Stimulated activated CD4-positive, alpha-beta T cell treated with anti-CD3 and anti-CD28 coated beads, Interleukin-1b, Interleukin-23, amount 100 ng/mL, for 4 hours (primary cell): ENCODE measurements at places on chromosomes 13 and 19.

- no peak for DNase-seq
These were observed 170.9 kb upstream of the OBI1 start for GRCh38 chr13:78829821-78830220.

DNA sequence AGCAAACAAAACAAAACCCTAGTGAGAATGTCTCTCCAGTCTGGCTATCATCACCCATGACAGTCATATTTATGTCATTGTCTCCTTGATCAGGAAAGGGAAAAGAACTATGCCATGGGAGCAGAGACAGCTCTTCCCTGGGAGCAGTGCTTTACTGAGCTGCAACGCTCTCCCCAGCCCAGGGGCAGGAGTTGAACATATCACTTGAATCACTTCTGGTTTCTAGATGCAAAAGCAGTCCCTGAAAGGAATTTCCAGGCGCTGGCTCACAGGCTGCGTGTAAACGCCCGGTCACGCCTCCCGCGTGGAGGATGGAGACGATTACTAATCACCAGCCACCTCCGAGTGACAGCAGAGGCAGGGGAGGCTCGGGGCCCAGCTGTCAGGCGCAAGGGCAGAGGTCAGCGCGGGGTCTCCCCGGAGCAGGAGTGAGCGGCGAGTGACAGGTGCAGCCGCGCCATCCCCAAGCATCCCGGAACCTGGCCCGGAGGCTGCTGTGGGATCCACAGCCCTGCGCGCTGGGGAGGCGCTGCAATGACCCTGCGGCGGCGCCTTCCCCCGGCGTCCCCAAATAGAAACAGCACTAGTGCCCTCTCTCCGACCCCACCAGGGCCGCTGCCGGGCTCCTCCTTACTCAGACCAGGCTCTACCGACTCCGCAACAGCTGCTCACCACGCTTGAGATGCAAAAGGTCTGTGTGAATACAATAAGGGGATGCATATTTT, 23.5 kb upstream of the DCLK1 start:
- no peak for DNase-seq

DNA sequence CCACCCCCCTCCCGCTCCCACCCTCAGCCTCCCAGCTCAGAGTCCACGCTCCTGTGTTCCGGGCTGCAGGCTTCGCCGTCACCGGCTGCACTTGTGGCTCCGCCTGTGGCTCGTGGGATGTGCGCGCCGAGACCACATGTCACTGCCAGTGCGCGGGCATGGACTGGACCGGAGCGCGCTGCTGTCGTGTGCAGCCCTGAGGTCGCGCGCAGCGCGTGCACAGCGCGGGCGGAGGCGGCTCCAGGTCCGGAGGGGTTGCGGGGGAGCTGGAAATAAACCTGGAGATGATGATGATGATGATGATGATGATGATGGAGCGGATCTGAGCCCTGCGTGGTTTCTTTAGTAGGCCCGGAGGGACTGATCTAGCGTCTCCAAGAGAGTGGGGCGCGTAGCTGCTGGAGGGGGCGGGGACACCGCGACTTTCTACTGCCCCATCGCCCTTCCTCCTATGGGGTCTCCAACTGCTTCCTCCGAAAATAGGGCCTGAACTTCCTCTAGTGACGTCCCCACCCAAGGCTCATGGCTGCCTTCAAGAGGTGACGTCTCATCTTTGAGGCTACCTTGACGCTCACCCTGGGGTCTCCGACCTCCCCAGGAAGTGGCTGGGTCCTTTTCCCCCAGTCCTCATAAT, 1.4 kb downstream of the RETN start:
- DNase-seq: no peak

- DNase-seq: peak; percentile 28
These were observed 13.0 kb upstream of the PROZ start for GRCh38 chr13:113145496-113145895.

GRCh38 chr13:32802159-32802558, 214.1 kb upstream of the KL start:
- no peak for DNase-seq

DNA sequence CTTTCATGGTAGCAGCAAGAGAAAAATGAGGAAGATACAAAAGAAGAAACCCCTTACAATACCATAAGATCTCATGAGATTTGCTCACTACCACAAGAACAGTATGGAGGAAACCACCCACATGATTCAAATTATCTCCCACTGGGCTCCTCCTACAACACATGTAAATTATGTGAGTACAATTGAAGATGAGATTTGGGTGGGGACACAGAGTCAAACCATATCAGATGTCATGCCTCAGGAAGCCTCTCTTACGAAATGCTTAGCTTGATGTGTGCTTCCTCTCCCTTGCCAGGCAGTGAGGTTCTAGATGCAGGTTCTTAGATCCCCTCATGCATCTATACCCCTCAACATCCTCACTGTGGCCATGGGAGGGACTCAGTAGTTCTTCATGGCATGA, 63.2 kb upstream of the RGCC start:
- DNase-seq: no peak

DNA sequence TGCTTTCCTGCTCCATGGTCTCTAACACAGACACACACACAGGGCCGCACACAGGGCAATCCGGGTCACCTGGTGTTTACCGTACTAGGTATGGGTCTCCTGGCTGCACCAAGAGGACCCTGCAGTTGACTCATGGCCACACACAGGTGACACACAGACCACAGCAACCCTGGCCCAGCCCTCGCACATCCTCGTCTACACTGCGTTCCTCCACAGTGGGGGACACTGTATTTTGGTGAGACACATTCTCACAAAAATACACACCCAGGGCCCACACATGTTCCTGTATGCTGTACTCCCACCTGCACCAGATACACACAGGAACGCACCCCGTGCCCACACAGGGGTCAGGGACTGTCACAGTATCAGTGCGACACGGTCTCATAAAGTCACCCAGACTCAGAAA, 12.8 kb downstream of the PDE4A start:
- no peak for DNase-seq

DNA sequence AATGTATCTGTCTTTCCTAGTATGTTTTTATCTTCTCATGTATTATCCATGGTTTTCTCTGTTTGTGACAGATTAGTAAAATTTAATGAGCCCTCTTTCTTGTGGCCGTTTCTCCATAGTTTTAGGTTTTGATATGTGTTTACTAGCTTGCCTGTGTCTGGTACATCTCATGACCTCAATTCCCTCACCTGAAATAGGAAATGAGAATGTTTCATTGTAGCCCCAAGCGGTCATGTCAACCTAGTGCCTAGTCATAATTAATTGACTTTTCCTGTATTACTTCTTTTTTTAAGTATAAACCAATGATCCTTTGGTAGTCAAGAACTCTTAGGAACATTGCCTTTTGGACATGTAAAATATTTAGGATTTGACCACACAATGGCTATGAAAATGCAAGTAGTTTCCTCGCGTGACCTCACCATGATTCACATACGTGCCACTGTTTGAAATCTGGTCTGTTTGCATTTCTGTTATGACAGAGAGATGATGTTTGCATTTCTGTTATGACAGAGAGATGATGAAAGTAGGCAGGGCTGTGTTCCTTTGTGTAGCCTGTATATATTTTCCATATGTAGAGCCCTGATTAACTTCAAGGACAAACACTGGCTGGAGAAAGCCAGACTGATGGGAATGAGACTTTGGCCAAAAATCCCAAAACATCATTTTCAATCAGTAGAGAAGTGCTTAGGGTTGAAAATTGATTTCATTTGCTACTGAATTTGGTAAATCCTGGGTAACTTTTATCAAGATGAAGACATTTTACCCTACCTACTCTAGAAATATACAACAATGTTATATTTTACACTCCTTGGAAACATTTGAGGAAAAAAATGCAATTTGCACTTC, 104.8 kb downstream of the TNFRSF19 start:
- no peak for DNase-seq

DNA sequence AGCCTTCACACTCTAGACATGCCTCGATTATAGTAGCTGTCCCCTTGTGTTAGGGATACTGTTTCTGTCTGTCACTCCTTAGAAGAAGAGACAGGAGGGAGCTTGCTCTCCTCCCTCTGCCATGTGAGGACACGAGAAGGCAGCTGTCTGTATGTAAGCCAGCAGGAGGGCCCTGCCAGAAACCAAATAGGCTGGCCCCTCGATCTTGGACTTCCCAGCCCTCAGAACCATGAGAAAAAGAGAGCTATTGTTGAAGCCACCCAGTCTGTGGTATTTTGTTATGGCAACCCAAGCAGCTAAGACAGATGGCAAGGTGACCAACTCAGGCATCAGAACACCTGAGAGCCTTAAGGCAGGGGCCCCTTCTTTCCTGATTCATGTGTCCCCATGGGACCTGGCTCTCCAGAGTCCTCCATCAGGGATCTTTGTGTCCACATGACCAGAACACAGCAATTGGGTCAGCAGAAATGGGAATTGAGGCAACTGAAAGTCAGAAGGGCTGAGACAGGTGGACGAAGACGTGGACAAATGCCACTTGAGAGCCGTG, 65.6 kb upstream of the NPAS1 start:
- no peak for DNase-seq

DNA sequence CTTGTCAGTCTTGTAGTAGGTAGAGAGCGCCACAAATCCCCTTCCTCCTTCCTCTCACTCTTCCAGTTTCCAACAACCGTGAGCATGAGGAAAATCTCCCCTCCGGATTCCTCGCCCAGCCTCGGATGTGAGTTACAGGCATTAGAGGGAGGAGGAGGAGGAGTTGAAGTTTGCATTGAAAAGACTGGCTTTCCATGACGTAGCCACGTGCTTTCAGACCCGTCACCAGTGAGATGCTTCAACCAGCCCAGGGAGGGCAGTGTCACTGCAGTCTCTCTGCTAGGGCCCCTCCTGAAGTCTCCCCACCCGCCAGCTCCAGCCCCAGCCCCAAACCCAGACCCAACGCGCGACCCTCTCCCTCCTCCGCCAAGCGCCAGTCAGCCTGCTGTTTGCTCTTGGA, 442 bp upstream of the FGF14 start:
- DNase-seq: no peak

DNA sequence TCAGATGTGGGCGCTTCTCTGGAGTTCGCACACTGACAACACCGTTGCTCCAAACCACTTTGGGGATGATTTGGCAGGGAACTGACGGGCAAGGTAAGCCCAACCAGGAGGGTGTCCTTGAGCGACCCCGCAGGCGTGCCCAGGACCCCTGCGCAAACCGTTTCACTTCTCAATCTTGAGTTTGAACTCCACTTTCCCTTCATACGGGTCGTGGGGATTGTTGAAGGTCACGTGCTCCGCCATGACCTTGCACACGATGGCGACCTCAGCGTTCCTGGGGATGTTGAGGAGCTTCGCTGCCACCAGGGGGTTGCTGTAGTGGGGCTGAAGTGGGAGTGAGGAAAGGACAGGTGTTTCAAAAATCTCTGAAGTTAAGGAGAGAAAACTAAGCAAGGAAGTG, 8.8 kb downstream of the ATP4B start:
- DNase-seq: no peak

DNA sequence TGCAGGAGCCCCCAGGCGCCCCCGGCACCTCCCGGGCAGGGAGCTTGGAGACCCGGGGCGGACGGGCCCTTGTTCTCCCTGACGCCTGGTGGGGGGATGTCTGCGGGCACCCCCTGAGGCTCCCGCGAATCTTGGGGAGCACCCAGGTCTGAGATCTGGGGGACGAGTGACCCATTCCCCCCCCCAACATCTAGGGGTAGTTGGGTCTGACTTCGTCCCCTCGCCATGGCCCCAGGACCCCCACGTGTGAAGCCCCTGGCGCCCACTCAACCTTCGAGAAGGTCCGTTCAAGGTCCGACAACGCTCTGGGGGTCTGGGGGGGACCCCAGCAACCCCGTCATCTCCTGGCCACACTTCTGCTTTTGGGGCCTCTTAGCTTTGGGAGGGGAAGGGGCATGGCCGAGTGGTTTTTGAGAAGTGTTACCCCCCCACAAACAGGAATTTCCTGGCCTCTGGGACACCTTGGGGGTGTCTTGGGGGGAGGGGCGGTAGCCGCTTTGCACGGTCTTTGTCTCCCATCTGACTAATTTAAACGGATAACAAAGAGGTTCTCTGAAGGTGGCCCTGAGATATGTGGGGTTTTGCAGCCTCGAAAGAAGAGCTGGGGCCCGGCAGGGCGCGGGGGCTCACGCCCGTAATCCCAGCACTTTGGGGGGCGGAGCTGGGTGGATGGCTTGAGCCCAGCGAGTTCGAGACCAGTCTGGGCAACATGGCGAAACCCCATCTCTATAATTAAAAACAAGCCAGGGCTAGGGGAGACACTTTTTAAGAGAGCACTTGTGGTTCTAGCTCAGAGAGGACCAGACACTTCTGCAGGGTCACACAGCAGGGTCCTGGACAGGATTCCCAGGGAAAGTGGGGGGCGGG, 608 bp downstream of the CNN2 start:
- DNase-seq: no peak

DNA sequence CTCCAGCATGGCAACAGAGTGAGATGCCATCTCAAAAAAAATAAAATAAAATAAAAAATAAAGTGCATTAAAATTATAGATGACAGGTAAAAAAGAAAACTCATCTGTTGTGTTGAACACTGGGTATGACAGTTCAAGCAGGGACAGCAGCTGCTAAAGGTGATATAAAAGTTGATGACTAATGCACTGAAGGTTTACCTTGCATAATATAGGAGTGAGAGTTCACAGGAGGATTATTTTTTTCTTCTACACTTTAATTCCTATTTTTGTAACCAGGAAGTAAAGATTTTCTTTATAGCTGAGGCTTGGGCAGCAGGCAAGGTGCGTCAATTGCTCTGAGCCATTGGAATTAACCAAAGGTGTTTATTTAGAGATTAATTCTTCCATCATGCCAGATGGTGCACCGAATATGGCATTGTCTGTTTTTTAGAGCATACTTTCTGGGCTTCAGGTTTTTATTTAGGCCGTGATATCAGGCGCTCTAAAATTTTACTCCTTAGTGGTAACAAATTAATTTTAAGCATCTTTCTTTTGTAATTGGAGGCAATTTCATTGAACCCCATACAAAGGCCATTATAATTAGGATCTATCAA, 337.0 kb upstream of the SLC10A2 start:
- DNase-seq: no peak

DNA sequence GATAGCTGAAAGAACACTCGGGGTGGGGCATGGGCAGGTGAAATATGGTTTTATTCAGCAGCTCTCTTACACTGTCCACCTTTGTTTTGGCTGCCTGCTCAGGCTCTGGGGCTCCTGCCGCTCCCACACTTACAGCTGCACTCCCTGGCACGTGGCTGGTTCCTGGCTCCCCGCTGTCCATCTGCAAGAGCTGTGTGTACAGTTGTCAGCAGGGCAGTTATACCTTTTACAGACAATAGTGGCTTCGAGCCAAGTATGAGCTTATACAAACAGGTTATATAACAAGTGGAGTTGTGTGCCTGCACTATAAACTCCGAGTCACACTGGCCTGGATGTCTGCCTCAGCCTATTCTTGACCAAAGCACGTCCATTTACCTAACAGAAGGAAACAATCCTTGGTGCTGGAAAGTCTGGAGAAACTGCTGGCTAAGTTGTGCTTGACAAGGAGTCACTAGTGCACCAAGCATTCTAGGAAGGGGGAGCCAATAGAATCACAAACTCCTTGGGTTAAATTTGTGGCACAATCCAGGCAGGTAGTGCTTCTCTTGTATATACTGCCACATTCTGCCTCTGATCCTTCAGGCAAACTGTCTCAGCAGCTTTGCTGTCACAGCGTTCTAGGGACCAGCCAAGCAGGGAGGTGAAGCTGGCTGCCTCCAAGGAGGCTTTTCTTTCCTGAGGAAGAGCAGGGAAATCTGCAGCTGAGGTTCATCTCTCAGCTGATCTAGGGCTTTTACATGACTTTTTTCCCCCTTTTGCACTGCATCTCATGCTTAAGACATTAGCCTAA, 68.2 kb downstream of the NHLRC3 start:
- no peak for DNase-seq
